ENCODE measurements at places on chromosomes 1 and 21.

DNA sequence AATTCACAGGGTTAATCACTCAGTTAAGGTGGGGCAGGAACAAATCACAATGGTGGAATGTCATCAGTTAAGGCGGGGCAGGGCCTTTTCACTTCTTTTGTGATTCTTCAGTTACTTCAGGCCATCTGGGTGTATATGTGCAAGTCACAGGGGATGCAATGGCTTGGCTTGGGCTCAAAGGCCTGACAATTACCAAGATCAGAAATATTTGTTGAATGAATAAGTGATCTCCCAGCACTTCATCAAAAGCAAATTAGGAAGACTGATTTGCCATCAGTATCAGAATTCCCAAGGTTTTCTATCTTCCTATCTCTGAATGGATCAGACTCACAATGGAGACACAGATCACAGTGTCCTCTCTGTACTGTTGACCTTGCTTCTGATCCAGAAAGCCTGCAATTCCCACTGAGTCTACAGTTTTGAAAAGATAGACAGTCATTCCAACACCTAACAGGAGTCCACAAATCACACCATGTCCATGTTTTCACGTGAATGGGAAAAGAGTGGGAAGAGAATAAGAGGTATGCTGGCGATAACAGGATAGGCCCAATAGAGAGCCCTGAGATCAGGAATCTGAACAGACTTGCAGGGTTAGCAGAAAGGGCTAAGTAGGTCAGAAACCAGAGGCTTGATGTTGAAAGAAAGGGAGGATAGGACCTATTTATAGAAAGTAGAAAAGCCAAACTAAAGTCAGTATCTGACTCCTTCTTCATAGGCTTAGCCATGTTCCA, 75.3 kb downstream of the KCNK1 start:
- DNase-seq, result no peak

GRCh38 chr1:48937732-48938131, 161.0 kb upstream of the BEND5 start:
- DNase-seq, result no peak

- DNase-seq, result no peak
Observed at GRCh38 chr1:246350745-246351144, 156.3 kb downstream of the SMYD3 start.

DNA sequence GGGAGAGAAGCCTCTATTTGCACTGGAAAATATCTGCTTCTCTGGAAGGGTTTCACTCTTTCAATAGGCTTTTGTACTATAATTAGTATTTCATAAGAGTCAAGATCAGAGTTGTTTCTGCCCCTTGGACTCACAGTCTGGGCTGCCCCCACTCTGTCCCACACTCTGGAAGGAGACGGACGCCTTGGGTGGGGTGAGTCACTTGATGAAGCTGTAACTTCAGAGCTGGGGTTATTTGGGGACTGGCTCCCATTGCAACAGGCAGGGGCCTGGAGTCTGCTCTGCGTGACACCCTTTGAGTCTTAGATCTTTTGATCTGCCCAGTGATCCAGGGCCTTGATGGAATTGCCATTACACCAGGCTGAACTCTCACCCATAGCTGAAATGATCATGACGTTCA, 4.0 kb upstream of the KCNA10 start:
- no peak for DNase-seq

GRCh38 chr1:109114342-109114674, 393 bp downstream of the ELAPOR1 start:
- DNase-seq, result no peak

DNA sequence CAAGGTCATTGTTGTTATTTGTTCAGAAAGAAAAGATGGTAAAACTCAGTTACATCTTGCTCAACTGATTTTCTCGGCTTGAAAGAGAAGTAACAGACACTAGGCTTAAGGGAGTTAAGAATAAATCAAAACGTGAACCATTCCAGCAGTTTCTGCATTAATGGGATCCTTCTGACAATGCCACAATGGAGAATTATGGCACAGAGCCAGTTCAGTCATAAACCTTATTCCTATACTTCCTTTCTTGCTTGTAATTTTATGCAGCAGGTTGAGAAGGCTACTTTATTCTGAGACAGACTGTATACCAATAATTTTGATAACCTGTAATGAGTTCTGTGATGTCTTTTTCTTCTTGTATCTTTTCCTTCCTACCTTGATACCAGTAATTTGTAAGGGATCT, 167.0 kb downstream of the C1orf21 start:
- no peak for DNase-seq

- DNase-seq, result no peak
Observed at GRCh38 chr1:27539901-27540861, 50.2 kb upstream of the WASF2 start.

GRCh38 chr1:154327466-154328317, 2.4 kb downstream of the ATP8B2 start:
- no peak for DNase-seq

- DNase-seq, result no peak
Observed at GRCh38 chr1:7621334-7622219, 149.5 kb upstream of the VAMP3 start.

DNA sequence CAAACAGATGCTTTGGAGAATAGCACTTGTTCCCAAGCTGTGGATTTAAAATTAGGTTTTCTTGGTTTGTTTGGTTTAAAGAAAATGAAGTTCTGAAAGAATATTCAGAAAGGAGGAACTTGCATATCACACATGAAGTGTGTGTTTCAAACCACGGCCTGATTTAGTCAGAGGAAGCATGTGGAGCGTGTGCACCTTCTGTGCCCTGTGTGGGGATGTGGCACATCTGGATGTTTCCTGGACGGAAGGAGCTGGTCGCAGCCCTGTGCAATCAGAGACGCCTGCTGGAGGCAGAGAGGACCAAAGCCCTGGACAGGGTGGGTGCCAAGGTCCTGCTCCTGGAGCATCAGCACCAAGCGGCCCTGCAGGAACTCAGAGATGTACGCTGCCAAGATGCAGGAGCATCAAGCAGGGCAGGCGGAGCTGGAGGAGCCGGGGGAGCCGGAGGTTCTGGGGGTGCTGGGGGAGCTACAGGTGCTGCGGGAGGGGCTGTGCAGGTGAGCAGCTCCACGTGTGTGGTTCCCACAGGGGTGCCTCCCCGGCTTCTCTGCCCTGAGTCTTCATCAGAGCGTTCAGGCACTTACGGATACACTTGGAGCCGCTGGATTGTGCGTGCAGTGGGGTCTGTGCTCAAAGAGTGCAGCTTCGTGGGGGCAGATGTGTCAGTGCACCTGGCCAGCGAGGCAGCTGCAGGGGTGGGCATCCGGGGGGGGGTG, 45.7 kb downstream of the PCNT start:
- DNase-seq, result no peak

- DNase-seq, result no peak
Observed at GRCh38 chr1:23816906-23817305, 8.3 kb downstream of the HMGCL start.

DNA sequence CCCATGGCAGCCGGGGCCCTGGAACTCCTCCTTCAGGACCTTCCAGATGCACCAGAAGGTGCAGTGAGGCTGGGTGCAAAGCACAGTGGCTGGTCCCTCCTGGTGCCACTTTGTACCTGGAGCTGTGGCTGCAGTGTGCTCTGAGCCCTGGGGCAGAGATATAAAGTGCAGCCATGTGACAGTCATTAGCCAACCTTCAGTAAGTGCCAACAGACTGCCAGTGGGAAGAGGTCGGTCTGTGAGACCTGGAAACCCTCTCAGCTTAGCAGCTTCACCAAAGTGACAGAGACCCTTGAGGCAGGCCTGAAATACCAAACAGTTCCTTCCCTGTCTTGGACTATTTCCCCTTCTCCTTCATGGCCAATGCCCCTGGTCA, 26.7 kb upstream of the NGF start:
- no peak for DNase-seq

- DNase-seq, result no peak
Observed at GRCh38 chr1:172470149-172470548, 26.3 kb upstream of the PIGC start.

- DNase-seq, result no peak
Observed at GRCh38 chr1:204736836-204737235, 51.3 kb upstream of the LRRN2 start.

- no peak for DNase-seq
Observed at GRCh38 chr21:29005696-29006095, 13.0 kb upstream of the LTN1 start.

DNA sequence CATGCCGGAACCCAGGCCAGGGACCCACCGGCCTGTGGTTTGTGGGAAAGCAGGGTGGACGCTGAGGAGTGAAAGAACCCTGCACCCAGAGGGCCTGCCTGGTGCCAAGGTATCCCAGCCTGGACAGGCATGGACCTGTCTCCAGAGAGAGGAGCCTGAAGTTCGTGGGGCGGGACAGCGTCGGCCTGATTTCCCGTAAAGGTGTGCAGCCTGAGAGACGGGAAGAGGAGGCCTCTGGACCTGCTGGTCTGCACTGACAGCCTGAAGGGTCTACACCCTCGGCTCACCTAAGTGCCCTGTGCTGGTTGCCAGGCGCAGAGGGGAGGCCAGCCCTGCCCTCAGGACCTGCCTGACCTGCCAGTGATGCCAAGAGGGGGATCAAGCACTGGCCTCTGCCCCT, 18.5 kb downstream of the CSF1 start:
- DNase-seq, result no peak

GRCh38 chr1:211577819-211578639, 932 bp downstream of the SLC30A1 start:
- peak; percentile 63 for DNase-seq

DNA sequence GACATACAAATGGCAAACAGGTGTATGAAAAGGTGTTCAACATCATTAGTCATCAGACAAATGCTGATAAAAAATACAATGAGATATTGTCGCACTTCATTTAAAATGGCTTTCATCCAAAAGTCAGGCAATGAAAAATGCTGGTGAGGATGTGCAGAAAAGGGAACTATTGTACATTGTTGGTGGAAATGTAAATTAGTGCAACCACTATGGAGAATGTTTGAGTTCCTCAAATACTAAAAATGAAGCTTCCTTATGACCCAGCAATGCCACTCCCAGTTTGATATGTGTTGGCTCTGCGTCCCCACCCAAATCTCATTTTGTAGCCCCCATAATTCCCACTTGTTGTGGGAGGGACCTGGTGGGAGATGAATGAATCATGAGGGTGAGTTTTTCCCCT, 309.7 kb upstream of the ZRANB2 start:
- no peak for DNase-seq

GRCh38 chr1:24463776-24464735, 38.6 kb upstream of the RCAN3 start:
- DNase-seq, result no peak

GRCh38 chr1:67534627-67535065, 104.4 kb upstream of the SERBP1 start:
- DNase-seq, result no peak

- no peak for DNase-seq
Observed at GRCh38 chr1:68016381-68016780, 34.0 kb downstream of the DIRAS3 start.

GRCh38 chr1:110083061-110083865, 12.8 kb upstream of the ALX3 start:
- no peak for DNase-seq

DNA sequence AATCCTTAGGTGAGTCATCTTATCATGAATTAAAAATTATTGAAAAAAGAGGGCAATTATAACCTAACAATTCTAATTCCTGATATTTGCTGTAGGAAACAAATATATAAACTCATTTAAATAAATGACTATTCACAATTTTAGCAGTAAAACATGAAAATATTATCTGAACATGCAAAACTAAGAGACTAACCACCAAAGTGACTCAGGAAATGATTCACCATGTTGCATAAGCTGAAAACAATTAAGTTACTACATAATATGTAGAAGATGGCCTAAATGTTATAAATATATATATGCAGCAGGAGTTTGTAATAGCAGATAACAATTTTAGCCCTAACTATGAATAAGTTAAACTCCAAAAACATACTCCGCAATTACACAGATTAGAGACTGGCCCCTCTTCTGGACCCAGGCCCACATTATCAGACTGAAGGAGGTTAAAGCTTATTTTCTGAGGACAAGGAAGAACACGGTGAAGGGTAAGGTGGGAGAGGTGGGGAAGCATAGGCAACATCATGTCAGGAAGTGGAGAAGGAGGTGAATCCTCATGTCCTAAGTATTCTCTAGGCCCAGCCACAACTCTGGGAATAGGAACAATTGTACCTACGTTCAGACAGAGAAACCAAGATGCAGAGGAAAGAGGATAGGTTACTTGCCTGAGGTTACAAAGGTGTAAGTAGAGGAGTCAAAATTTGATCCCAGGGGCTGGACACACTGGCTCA, 15.6 kb upstream of the AIM2 start:
- DNase-seq, result no peak

- DNase-seq, result no peak
Observed at GRCh38 chr1:90400131-90400530, 317.0 kb downstream of the BARHL2 start.

DNA sequence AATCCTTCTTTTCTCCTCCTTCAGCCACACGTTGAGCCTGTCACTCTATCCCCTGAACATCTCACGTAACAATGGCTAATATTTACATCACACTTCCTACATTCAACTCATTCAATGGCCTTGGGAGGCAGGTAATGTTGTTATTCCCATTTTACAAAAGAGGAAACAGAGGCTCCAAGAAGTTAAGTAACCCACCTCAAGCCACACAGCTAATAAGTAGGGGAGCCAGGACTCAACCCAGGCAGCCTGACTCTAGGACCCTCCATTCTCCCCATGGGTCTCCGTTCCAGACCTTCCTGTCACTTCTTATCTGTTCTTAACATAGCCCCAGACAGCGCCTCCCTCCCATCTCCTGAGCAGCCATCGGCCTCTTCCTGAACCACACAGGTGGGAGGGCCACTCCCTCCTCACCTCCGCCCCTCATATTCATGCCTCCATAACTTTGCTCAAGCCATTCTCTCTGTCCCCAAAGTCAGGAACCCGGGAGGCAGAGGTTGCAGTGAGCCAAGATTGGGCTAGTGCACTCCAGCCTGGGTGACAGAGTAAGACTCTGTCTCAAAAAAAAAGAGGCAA, 2.2 kb downstream of the PADI4 start:
- no peak for DNase-seq

GRCh38 chr1:14817223-14818170, 219.0 kb downstream of the KAZN start:
- no peak for DNase-seq

GRCh38 chr1:25796811-25797458, 3.1 kb upstream of the SELENON start:
- DNase-seq, result peak; percentile 77

- DNase-seq, result no peak
Observed at GRCh38 chr1:212685429-212685828, 14.2 kb downstream of the BATF3 start.

- no peak for DNase-seq
Observed at GRCh38 chr1:78104322-78104721, 58.6 kb downstream of the GIPC2 start.

DNA sequence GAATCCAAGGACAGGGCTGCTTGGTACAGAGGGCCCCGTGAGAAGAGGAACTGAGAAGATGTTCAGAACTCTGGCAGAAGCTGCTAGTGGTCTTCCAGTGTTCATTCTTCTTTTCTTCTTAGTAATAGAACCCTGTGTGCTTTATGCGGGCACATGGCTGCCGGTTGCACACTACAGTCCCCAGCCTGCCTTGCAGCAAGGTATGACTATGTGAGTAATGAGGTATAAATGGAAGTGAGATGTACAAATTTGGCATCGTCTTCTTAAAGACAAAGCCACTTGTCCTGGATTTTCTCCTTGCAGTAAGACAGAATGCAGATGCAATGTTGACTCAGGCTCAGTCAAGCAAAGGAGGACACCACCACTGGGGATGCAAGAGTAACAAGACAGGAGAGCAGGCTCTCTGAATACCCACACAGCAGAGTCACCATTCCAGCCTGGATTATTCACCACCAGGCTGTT, 15.0 kb upstream of the ATP1B1 start:
- no peak for DNase-seq

- no peak for DNase-seq
Observed at GRCh38 chr1:51924455-51924854, 45.9 kb upstream of the NRDC start.
